ENCODE measurements at places on chromosomes 7 and 10.

- DNase-seq = no peak
Observed at GRCh38 chr10:50554995-50555568, 68.7 kb downstream of the SGMS1 start.

DNA sequence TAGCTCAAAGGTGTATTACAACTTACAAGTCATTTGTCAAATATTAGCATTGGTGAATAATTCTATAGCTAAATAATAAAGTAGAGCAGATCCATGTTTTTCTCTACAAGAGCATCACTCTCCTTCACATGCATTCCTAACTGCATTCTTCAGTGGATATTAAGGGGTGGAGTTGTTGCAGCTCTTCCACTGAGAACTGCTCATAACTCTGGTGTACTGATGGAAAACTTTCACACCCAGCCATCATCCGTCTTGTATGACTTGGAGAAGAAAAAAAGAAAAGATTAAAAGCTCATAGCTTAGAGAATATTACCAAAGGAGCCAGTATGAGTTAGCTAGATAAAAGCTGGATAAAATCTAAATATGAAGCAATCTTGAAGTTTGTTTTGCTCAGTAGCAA, 10.2 kb upstream of the FAM13C start:
- DNase-seq = no peak

DNA sequence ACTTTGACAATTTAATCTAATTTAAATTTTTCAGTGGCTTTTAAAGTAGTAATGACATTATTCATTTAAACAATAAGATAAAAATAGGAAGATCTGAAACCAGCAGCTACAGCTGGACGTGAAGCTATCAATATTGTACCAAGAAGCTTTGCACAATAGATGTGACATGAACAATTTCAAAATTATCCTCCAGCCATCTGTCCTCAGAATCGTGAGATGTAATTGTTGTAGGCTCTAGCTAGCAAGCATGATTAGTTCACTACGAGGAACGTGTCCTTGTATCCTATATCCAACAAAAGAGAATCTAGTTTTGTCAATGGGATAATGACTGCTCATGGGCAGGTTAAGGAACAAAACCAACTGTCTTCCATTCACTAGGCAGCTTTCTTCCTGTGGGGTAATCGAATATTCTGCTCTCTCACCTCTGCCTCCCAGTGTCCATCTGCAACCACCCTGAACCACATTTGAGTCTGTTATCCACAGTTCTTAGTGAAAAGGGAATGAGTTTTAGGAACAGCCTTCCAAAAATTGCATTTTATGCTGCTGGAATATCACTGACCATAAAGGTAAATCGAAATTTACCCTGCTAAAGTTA, 247.3 kb downstream of the PARD3 start:
- no peak for DNase-seq

DNA sequence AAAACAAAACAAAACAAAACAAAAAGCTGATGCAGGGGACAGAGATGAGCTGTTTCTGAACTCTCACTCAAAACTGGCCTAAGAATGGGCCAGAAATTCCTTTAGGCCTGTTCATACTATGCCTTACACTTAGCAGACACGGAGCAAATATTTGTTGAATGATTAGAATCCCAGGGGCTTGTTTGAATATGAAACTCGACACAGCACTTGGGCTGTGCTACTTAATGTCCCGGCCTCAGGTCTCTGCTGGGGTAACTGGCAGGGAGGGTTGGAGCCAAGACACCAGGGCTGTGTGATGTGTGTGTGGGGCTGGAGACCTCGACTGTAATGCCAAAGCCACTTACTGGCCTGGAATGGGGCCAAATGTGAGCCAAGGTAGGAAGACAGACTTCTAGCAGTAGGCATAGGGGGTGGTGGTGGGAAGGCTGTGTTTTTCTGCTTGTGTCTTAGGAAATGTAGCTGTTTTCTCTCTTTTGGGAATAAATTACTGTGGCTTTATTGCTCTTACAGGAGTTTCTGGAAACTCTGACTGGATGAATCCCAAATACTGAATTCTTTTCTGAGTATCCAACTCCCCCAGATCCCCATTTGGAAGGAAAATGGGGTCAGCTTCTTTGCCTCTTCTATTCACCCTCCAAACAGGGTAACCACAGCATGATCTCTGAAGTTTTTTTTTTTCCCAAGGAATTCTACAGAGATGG, 66.7 kb downstream of the EMX2 start:
- DNase-seq = no peak

- no peak for DNase-seq
Observed at GRCh38 chr10:12539350-12540164, 190.2 kb downstream of the CAMK1D start.

- DNase-seq = no peak
Observed at GRCh38 chr7:25255611-25256332, 27.5 kb upstream of the NPVF start.

GRCh38 chr7:121730869-121731268, 142.1 kb upstream of the PTPRZ1 start:
- no peak for DNase-seq

DNA sequence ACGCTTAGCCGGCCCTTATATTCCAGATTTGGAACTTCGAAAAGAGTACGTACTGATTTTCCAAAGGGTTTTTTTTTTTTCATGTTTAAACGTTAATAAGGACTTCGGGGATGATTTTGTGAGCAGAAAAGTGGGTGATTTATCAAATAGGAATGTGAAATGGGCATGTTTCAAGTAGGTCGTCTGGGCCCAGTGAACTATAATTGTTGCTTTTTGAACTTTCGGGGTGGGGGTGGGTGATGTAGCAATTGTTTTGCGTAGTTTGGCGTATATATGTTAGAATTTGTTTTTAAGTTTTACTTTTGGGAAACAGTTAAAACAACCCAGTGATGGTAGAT, 299 bp upstream of the PBLD start:
- DNase-seq = no peak

DNA sequence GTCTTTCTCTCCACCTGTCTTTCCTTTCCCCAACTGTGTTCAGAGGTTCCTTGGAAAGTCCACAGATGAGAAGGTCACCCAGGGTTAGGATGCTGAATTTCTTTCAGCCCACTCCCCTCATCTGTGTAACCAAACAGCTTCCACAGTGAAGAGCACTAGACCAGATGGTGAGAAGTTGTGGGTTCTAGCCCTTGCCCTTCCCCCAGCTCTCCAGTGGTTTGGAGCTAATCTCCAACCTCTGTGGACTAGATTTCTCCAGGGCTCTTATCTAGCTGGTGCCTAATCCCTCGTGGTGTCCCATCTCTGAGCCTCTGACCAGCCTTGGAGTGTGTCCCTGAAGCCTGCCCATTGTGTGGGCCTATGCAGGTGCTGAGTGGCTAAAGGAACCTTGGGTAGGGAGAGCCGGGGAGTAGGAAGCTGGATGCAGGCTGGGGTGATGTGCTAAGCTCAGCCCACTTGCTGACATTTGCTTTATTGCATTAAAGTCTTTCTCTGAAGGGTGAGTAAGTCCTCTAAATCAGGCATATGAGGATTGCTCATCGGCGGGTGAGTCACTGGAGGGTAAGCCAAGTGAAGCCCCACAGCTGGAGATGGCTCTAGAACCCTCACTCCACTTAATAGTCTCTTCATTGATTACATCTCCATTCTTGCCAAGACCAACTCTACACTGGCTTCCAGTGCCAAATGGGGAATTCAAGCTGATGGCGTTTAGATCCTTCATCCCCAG, 14.9 kb downstream of the DUSP5 start:
- DNase-seq = peak; percentile 66

DNA sequence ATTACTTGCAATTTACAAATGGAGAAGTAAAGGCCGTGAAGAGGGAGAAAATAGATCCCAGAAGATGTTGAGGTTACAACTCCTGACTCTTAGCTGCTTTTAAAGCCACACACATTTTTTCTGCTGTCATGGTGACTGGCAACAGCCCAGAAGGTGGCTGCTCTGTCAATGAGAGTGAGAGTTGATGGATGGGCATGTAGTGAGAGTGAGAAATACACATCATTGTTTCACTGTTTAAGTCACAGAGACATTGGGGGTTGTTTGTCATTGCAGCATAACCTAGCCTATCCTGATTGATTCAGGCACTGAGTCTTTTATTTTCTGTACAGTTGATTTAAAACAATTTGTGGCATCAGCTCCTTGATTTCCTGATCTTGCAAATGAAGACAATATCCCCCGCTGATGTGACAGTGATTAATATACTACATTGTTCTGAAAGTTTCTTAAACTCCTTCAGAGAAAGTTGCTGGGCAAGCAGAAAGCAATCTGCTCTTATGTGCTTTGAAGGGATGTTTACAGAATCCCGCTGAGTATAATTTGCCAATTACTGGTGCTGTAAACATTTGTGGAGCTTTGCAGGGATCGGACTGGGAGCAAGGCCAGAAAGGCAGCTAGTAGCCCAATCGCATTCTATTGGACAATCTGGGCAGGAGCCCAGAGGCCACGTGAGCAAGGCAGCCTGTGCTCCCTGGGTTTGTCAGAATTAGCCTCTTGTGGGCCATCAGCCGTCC, 229.6 kb downstream of the PRPF18 start:
- no peak for DNase-seq

- no peak for DNase-seq
Observed at GRCh38 chr10:112896273-112896672, 53.8 kb upstream of the TCF7L2 start.

- DNase-seq = no peak
Observed at GRCh38 chr10:110514848-110515247, 17.1 kb downstream of the DUSP5 start.

DNA sequence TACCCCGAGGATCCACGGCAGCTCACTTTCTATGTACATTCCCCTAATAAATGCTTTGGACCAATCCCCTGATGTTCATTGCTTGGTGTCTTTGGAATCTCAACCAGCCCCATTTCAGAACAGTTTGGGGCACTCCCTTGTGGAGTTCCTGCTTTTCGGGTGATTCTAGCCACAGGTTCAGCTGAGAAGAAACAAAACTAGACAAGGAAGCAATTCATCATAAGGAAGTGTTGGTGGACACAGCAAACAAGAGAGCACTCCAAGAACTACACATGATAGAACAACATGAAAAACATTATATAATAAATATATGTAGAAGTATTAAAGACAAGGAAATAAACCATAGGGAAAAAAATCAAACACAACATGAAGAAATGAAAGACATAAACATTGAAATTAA, 6.0 kb upstream of the CCDC136 start:
- no peak for DNase-seq

DNA sequence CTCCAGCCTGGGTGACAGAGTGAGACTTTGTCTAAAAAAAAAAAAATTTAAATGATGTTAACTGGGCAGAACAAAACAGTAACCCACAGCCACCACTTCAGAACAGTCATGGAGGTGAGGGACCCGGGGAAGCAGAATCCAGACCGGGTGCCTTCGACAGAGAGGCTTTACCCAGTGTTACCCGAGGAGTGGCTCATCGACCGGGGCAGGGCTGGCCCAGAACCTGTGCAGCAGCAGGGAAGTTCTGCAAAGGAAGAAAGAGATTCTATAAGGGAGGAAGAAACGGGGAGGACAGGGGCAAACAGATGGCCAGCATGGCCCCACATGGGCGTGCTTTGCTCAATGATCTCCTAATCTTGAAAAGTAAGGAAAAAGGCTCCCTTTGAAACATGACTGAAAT, 26.0 kb upstream of the UBE3C start:
- DNase-seq = no peak

DNA sequence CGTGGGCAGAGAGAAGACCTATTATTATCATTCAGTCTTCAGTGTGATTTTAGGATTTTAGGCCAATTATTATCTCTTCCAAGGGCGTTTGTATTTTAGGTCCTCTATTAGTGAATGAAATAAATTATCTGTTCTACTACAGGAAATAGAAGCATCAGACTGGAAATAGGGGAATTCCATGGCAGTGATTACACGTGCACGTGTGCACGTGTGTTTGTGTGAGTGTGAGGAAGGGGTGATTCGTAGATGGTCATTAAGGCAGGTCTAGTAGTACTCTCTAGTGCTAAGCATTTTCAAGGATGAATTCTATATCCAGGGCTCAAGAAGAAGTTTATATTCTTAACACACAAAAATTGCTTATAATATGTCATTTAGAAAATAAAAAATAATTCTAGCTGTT, 623.2 kb downstream of the GATA3 start:
- DNase-seq = no peak

- DNase-seq = no peak
Observed at GRCh38 chr10:665579-666091, 23.8 kb downstream of the DIP2C start.

GRCh38 chr7:68587599-68587998, 1010.7 kb upstream of the AUTS2 start:
- DNase-seq = no peak

- no peak for DNase-seq
Observed at GRCh38 chr7:146510088-146510680, 393.6 kb downstream of the CNTNAP2 start.

DNA sequence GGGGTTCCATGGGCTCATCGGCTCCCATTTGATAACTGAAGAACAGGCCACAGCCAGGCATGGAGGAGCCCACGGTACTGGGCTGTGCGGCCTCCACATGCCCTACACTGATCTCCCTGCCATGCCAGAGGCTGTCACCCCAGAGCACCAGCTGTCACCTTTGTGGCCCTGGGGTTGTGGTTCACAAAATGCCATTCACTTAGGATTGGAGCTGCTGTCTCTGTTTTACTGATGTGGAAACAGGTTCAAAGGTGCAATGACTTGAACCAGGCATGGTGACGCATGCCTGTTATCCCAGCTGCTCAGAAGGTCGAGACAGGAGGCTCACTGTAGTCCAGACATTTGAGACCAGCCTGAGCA, 4.3 kb upstream of the UPK3B start:
- DNase-seq = no peak

DNA sequence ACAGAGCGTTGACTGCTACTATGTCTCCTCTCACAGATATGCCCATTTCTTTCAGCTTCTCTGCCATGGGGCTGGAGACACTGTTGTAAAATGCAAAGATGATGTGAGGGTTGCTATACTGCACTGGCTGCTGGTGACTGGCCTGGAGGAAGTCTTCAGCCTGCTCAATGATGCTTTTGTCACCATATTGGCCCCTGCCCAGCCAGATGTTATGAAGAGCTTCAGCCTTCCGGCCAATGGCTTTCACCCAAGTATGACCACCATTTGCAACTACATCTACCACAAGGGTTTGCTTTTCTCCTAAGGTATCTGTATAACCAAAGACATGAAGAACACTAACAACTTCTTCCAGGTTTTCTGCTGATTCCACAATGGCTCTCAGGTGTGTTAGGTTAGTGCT, 1.6 kb downstream of the C7orf25 start:
- no peak for DNase-seq

GRCh38 chr7:90629297-90629918, 33.3 kb downstream of the CDK14 start:
- no peak for DNase-seq

DNA sequence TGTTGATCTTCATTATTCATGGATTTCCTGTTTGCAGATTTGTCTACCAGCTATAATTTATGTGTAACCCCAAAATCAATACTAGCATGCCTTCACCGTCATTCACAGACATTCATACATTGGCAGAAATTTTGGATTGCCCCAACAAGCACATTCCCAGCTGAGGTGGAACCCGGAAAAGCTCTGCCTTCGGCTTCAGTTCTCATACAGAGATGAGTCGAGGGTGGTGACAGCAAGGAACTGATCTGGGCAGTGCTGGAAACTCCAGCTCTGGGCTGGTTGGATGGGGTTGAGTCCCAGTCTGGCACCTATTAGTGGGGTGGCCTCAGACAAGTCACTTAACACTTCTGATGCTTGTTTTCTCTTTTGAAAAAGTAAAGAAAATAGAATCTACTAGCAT, 267.5 kb downstream of the SNX13 start:
- DNase-seq = no peak

GRCh38 chr7:26686448-26686981, 177.9 kb downstream of the SKAP2 start:
- DNase-seq = no peak
